ENCODE measurements at places on chromosomes 5 and 9.

GRCh38 chr5:138391859-138392386, 39.4 kb downstream of the KDM3B start:
- DNase-seq, result no peak

DNA sequence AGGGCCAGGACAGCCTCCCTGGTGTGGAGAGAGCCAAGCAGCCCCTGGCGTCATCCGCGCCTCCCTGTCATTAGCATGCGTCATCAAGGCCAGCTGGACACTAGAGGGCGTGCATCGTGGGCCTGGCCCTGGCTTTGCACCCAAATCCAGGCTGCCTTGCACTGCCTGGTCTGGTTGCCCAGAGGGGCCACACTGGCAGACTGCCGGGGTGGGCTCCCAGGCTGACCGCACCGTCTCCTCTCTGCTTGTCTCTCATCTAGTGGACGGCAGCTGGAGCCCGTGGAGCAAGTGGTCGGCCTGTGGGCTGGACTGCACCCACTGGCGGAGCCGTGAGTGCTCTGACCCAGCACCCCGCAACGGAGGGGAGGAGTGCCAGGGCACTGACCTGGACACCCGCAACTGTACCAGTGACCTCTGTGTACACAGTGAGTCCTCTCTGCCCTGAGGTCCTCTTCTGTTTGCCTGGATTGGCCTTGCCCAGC, 29.0 kb downstream of the HK3 start:
- DNase-seq, result no peak

GRCh38 chr5:126413856-126414255, 9.4 kb upstream of the GRAMD2B start:
- DNase-seq, result no peak

DNA sequence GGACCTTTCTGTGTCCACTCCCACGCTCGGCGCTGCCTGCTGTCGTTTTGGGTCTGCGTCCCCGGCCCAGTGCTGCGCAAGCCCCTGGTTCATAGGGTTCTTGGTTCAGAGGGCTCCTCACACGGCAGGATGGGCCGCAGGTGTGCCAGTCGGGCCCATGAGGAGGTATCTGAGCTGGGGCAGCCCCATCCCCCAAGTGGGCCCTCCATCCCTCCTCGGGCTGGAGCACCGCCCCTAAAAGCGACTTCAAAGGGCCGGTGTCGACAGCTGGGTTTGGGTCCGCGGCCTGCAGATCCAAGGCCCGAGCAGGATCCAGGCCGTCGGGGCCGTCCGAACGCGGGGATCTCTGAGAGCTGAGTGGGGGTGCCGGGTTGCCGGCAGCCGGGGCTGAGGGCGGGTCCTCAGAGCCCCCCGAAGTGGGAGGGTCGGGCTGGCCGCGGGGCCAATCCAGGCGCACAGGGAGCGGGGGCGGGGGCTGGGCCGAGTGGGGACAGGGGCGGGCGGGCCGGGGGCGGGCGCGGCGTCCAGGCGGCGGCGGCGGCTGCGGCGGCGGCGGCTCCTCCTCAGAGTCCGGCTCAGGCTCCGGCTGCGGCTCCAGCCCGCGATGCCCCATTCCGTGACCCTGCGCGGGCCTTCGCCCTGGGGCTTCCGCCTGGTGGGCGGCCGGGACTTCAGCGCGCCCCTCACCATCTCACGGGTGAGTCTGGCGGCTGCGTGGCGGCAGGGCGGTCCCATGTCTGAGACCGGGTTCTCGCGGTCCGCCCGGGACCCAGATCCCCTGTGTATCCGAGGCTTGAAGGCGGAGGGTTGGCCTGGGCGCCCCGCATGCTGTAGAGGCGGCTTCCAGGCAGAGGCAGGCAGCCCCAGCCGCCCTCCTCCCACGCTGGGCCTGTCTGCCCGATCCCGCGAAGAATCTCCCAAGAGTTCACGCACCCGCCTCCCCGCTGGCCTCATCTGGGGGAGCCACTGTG, at the start of gene PDLIM4:
PDLIM4 (plus strand) TSS at position 566 of the 971 bp plus-strand sequence; CDS start at position 605, 39 bp downstream.
- no peak for DNase-seq

GRCh38 chr5:2093859-2094615, 211.3 kb upstream of the IRX4 start:
- no peak for DNase-seq

- DNase-seq, result no peak
Observed at GRCh38 chr9:17191082-17191481, 56.2 kb downstream of the CNTLN start.

- DNase-seq, result peak; percentile 11
Observed at GRCh38 chr9:96317335-96317980, 15.5 kb upstream of the HSD17B3 start.

- DNase-seq, result no peak
Observed at GRCh38 chr5:168064933-168065622, 226.4 kb upstream of the WWC1 start.

GRCh38 chr5:37086466-37087173, 162.6 kb downstream of the CPLANE1 start:
- no peak for DNase-seq

- no peak for DNase-seq
Observed at GRCh38 chr9:37262410-37262809, 142.0 kb downstream of the ZCCHC7 start.

- DNase-seq, result no peak
Observed at GRCh38 chr5:149435015-149435376, 55.9 kb upstream of the IL17B start.

GRCh38 chr9:16485575-16486321, 384.7 kb downstream of the BNC2 start:
- DNase-seq, result no peak

GRCh38 chr9:37415011-37415719, 7.3 kb upstream of the GRHPR start:
- peak; percentile 64 for DNase-seq

- DNase-seq, result no peak
Observed at GRCh38 chr5:158639881-158640592, 459.7 kb downstream of the EBF1 start.

GRCh38 chr5:78701795-78702410, 53.3 kb upstream of the LHFPL2 start:
- no peak for DNase-seq

DNA sequence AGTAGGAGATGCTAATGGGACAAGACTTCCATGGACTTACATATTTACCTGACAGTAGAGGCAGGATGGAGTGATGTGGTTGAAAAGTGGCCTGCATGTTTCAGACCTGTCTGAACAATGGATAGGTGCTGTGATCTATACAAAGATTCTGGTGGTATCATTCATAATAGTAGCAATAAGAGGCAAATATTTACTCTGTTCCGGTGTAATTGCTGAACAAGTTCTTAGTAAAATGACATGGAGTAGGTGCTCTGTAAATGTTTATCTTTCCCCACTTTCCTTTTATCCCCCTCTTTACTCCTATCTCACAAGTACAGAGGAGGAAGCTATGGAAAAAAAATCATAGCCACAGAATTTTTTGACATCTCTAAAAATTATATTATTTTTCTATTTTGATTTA, 159.0 kb upstream of the SLC12A2 start:
- DNase-seq, result no peak

GRCh38 chr9:74117151-74117550, 380.0 kb upstream of the RORB start:
- DNase-seq, result no peak

All from stimulated activated CD8-positive, alpha-beta memory T cell treated with anti-CD3 and anti-CD28 coated beads, Interleukin-4, amount 100 ng/mL, for 4 hours (primary cell).